ENCODE measurements at places on chromosomes 12 and 14.

GRCh38 chr12:133058203-133059113, 21.1 kb downstream of the ZNF84 start:
- DNase-seq = no peak

GRCh38 chr12:94145191-94145983, 3.0 kb upstream of the PLXNC1 start:
- no peak for DNase-seq

- DNase-seq = no peak
These were observed 444.3 kb upstream of the RGS6 start for GRCh38 chr14:71487941-71488340.

- DNase-seq = no peak
These were observed 95.1 kb downstream of the PELI2 start for GRCh38 chr14:56213306-56213705.

DNA sequence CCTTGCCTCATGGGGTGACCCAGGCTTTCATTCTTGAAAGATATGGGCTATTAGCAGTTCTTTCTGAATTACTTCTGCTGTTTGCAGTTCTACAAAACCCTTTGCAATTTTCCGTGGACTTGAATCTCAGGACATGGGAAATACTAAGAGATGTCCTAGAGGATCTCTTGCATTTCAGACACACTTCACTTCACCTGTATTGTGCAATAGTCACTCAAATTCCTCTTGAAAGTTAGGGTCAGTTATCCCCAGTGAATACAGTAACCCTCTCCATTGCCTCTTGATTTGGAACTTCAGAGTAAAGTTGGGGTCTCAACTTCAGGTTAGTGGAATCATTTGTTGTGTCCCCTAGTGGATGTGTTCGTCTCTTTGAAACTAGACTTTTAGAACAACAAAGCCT, 31.8 kb downstream of the YLPM1 start:
- no peak for DNase-seq

- peak; percentile 18 for DNase-seq
These were observed 353.0 kb upstream of the SFSWAP start for GRCh38 chr12:131357920-131358319.

GRCh38 chr12:79933043-79933442, 1.9 kb downstream of the PPP1R12A start:
- DNase-seq = no peak

DNA sequence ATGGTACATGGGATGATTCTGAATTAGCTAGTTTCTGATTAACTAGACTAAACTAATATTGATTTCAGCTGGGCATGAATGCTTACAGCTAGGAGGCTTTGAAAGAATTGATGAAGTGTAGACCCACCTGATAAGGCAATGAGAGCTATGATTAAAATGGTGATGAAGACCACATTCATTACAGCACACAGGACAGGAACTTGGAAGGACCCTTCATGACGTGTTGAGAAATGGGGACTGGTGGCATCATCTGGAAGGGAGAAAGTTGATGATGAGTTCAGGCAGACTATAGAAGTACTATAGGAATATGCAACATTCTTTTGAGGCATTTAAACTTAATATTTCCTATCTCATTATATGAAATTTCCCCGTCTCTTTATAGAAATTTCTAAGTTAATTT, 4.5 kb downstream of the CD69 start:
- no peak for DNase-seq

- no peak for DNase-seq
These were observed 3.7 kb downstream of the BIN2 start for GRCh38 chr12:51320311-51320694.

GRCh38 chr14:77228056-77228455, 43.0 kb downstream of the NGB start:
- DNase-seq = no peak

GRCh38 chr14:105844047-105844630, 317.8 kb downstream of the TMEM121 start:
- no peak for DNase-seq

DNA sequence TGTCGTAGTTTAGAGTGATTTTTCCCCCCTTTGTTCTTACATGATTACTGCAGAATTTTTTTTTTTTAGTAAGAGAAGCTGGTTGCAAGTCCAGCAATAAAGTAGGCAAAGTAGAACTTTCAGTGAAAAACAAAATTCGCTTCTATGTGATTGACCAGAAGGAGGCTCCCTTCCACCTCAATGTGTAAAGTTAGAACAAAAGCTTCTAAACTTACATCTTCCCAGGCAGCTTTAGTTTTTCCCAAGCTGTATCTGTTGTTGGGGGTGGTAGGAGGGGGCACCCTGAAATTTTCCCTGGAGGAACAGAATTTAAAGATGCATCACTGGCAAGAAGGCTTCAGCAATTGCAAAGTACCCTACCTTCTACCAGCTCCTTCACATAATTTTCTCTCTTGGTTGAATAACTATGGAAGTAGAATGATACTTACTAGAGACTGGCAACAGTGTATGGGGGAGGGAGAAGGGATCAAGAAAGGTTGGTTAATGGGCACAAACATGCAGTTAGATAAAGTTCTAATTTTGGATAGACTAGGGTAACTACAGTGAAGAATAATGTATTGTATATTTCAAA, 87.3 kb upstream of the E2F7 start:
- no peak for DNase-seq

DNA sequence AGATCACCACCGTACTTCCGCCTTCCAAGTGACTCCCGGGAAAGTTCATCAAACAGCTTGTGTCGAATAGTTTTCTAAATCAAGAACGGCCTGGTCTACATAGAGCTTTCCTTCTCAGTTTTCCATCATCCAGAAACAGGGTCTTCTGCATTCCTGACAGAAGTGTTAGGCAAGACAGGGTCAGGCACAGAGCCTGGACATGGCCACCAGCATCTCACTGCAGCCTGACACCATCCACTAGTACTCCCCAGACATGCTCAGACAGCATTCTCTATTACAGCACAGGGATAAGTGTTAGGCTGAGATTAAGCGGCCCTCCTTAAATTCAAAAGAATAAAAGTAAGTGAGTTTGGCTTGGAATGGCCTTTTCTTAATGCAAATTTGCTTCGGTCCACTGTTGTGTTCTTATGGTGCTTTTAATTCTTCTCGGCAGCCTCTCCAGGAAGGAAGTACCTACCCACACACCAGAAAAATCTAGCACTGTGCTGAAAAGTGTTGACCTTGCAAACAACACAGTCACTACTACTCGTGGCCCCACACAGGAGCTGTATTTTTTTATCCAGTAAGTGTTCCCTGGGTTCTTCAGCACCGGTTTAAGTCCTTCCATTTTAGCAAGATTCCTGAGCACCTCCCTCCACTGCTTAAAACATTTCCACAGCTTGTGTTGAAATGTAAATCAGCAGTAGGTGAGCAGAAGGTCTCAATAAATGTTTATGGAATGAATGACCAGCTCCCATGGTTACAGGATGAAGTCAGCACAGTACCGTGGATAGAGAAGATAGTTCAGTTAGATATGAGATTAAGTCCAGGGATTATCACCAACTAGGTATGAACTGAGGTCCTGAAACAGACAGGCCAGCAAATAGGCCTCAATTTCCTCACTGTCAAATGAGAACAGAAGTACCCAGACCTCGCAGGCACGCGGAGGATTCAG, 44.1 kb downstream of the SETD3 start:
- no peak for DNase-seq

- no peak for DNase-seq
These were observed 4.7 kb downstream of the SYNE2 start for GRCh38 chr14:63857466-63858030.

- DNase-seq = no peak
These were observed 7.1 kb upstream of the ARL1 start for GRCh38 chr12:101414533-101415119.

GRCh38 chr14:91173221-91173670, 59.4 kb downstream of the DGLUCY start:
- DNase-seq = peak; percentile 76

DNA sequence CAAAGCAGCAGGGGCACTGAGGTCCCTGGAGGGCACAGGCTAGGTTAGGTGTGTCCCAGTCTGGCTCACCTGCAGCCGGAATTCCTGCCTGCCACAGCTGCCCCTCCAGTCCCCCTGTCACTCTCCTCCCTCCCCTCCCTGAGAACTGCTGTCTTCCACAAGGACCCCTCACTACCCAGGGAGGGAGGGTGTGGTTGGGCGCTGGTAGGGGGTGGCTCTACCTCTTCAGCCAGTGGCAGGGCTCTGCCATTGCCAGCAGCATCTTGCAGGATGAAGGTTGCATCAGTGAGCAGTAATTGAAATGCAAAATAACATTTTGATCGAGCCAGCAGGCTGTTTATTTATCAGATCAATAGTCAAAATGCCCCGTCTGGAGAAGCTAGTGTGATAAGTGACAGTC, 45.7 kb downstream of the ESRRB start:
- DNase-seq = no peak

- DNase-seq = no peak
These were observed 276.6 kb upstream of the NAV3 start for GRCh38 chr12:77553976-77554619.

DNA sequence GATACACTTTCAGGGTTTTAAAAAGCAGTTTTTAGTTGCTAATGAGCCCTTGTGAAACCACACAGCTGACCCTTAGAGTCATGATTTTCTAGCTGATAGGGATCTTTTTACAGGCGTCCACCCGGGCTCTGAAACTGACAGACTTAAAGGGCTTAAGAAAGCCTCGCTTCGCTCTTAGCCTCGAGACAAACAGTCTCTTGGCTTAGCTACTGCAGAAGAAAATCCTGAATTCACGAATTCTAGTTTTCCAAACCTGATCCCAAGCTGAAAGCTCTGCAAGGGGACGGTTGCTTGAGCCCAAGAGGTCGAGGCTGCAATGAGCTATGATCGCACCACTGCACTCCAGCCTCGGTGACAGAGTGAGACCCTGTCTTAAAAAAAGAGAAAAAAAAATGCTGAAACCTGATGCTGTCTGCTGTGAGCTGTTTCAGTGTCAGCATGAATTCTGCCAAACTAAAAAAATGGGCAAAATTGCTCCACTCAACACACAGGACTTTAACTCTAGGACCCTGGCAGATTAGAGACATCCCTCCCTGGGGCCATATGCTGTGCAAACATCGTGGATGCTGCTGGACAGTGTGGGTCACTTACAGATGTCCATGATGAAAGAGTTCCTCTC, 3.1 kb upstream of the HPD start:
- DNase-seq = no peak

DNA sequence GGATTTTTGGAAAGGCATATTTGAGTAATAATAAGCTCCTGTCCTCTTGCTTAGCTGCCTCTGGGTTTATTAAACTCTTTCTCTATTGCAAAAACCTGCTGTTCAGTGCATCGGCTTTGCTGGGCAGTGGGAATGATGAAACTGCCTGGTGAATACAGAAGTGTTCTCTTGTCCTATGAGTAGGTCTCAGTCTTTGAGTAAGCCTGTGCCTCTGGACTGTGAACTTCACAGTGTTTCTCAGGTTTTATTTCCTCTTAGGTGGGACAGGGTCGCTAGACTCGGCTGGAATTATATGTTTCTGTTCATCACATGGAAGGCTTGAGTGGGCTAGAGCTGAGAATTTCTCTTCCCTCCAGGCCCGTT, 46.4 kb downstream of the CRADD start:
- DNase-seq = no peak

- no peak for DNase-seq
These were observed 126.9 kb upstream of the KRAS start for GRCh38 chr12:25377469-25378177.

DNA sequence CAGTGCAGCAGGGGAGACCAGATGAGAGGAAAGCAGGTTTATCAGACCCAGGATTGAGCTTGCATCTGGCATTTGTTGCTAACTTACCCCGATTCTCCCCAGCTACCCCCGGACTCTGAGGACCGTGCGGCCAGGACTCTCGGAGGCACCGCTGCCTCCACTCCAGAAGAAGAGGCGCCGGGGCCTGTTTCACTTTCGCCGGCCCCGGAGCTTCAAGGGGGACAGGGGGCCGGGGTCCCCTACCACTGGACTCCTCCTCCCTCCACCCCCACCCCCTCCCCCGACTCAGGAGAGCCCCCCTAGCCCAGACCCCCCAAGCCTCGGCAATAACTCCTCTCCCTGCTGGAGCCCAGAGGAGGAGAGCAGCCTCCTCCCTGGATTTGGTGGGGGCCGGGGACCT, 6.5 kb upstream of the CPNE6 start:
- DNase-seq = no peak
